Occipital lobe (tissue), 3 donors: ENCODE measurements at places on chromosomes 1 and 21. TPM values are rescaled to one million over a fixed set of nuclear protein-coding genes. Genes with fewer than 3 reads are reported as not detected.

NBPF6 gene
- not detected for total RNA-seq

TACSTD2 gene
- 0.16 TPM for total RNA-seq

HOOK1 gene
- 16.8 TPM for total RNA-seq

CELA3A gene
- not detected for total RNA-seq

REG4 gene
- total RNA-seq = not detected

S100A5 gene
- not detected for total RNA-seq

C8B gene
- total RNA-seq = not detected

GJA9 gene
- total RNA-seq = not detected

C1orf87 gene
- total RNA-seq = 0.31 TPM

ITGB2 gene
- total RNA-seq = 9.2 TPM

DRAXIN gene
- 107 TPM for total RNA-seq

PSMB2 gene
- 17.8 TPM for total RNA-seq

ETNK2 gene
- total RNA-seq = 28.1 TPM

IFI44 gene
- 57.1 TPM for total RNA-seq

FAM78B gene
- total RNA-seq = 5.1 TPM

ANXA9 gene
- not detected for total RNA-seq

INSRR gene
- 0.31 TPM for total RNA-seq

HSD11B1 gene
- total RNA-seq = not detected

SPRR2E gene
- not detected for total RNA-seq

NHLH1 gene
- total RNA-seq = 0.62 TPM

GPR157 gene
- total RNA-seq = 0.47 TPM

LMX1A gene
- total RNA-seq = not detected

AMY1C gene
- total RNA-seq = not detected

SPATA17 gene
- total RNA-seq = 4.7 TPM

PEX10 gene
- 21.2 TPM for total RNA-seq

UBE2U gene
- total RNA-seq = not detected

SGIP1 gene
- total RNA-seq = 77.4 TPM
